Stimulated activated CD8-positive, alpha-beta memory T cell treated with anti-CD3 and anti-CD28 coated beads, Interleukin-4, amount 100 ng/mL, for 1 hour (primary cell): ENCODE measurements at places on chromosomes 6 and 20.

GRCh38 chr20:49753133-49753532 is 39.5 kb upstream of the B4GALT5 start:
- no peak for DNase-seq

DNA sequence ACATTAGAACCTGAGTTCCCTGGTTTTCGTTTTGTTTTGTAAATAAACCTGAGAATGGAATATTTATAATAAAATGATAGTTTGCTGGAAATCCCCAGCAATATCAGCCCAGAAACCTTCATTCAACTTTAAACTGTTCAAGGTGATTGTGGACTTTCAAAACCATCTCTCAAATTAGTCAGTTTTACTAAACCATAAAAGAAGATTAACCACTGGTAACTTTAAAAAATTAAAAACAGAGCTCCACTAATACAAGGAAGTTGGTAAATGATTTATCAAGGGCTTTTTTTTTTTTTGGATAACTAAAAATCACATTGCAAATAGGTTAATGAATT is 10.0 kb downstream of the MBOAT1 start:
- no peak for DNase-seq

DNA sequence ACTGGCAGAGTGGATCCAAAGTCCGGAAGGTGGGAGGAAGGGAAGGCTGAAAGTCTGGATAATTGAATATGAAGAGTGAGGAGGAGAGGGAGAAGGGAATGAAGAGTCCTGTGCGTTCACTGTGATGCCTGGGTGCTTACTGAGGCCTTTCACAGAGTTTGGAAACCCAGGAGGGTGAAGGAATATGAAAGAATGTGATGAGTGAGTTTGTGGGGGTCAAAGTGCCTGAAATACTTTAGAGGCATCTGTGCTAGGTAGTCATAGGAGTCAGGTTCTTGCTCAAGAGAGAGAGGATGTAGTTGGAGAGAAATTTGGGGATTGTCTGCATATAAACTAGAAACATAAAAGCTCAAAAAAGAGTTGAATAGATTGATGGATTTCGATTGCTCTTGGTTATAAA is 20.7 kb downstream of the NKX2-4 start:
- no peak for DNase-seq

DNA sequence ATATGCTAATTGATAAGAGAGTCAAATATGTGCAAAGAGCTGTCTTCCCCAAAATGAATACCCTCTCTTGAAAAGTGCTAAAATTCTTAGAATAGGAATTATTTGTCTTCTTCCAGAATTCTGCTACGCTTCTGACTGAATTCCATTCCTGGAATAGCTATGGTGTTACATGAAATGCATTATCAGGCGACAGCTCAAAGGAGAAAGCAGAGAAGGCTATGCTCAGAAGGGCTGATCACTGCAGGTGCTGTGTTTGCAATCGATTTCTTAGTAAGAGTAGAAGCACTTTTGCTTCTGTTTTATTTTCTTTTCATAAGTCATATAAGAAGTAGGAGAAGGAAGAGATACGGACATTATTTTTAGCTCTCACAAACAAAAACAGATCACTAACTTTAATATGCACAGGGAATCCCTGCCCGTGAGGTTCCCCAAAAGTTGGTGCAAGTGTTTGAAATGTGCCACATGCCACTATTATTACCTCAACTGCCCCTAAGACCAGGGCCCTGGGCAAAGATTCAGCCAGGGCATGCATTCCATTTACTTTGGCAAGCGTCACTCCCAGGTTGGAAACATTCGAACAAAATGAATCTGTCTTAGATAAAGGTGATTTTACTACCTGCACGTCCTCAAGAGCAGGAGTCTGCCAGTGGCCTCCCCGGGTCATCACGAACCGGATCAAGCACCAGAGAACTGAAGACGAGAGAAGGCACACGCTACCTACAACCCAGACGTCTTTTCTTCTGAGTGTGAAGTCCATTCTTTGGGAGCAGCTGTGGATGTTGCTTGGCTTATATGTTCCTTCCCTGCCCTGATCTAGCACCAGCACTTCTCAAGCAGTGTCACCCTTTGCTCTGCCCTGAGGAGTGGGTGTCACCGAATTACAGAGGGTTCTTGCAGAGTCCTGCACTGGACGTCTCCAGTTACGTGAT is 7.2 kb downstream of the MYLK4 start:
- no peak for DNase-seq

- no peak for DNase-seq
These were observed 78.4 kb upstream of the TBC1D7 start for GRCh38 chr6:13406781-13407180.

GRCh38 chr20:11067359-11067758 is 393.6 kb upstream of the JAG1 start:
- DNase-seq, result no peak
